GOT3 (cell line): ENCODE measurements at places on chromosomes 12 and 14.

GRCh38 chr12:29609431-29610215 is 112.1 kb upstream of the OVCH1 start:
- no peak for DNase-seq

DNA sequence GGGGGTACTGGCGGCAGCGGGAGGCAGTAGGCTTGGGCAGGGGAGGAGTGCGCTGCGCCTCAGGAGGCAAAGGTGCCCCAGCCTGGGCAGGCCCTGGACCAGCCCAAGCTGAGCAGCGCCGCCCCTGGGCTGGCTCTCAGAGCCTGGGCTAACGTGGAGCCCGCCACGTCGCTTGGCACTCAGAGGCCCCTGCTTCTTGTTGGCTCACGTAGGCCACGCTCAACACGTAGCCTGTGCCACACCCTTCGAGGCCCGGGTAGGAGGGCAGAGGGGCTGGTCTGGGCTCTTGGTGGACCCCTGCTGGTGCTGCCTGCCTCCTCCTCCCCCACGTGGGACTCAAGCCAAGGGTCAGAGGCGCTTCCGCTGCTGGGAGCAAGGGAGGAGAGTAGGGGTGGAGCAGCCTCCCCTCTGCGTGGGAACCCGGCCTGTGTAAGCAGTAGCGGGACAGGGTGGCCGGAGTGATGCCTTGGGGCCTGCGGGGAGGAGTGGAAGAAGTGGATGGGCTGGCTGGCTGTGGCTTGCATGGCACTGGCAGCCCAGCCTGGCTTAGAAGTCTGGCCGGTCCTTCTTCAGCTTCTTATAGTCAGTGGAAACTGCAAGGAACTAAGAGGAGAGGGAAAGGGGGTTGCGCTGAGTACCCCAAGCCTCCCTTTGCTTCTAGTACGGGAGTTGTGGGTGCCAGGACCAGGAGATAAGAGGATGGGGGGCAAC is 5.7 kb downstream of the SHMT2 start:
- no peak for DNase-seq

DNA sequence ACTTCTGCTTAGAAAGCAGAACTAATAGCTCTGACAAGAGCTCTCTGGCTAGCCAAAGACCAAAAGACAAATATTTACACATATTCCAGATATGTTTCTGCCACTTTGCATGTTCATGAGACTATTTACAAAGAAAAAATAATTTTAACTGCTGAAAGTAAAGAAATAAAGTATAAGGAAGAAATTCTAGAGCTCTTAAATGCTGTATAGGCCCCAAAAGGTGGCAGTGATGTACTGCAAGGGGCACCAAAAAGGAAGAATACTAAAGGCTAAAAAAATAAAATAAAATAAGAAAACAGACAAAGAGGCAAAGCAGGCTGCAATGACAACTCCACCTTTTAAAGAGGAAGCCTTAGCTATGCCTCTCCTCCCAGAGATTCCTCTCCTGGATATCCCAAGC is 23.0 kb downstream of the KLRK1 start:
- DNase-seq: no peak

DNA sequence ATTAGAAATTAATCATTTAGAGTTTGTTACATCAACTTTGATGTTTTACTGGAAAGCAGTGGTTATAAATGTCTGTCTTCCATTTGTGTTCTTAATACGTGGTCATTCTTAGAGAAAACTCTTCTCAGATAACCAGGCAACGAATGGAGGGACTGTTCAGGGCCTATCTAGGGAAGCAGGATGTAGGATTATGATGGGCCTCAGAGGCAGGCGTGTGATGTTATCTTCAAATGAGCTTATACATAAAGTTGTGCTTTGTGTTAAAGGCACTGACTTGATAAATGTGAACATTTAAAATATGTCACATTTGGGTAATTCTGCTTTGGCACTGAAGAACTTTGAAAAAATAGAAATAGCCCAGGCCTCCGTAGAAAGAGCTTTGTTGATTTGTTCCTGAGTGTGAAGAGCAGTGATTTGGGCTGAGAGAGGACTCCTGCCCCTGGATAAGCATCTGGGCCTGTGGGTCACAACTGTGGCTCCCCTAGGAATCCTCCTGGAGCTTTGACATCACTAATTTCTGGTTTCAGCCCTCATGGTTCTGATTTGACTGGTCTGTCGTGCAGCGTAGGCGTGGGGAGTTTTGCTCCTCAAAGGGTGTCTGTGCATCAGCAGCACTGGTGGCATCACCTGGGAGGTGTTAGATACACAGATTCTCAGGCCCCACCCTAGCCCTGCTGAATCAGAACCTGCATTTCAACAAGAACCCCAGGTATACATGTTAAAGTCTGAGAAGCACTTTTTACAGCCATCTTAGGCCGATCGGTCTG is 55.4 kb downstream of the SAMD4A start:
- DNase-seq: no peak

- no peak for DNase-seq
Measured at GRCh38 chr12:98053202-98053601, 462.2 kb upstream of the TMPO start.

DNA sequence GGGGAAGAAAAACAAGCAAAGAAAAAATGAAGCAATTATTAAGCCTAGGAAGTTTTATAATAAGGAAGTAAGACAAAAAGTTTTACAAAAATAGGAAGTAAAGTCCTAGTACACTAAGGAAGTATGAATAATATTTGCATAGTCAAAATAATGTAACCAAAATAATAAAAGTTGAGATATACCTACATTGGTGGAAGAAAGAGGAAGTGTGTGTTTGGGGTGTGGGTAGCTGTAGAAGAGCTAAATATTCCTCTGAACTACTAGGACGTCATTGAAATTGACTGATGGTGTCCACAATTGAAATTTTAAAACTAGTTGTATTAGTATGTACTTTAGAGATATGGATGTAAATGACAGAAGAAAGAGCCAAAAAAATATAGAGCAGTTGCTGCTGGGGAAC is 228.4 kb upstream of the OTX2 start:
- DNase-seq: no peak

GRCh38 chr12:125162489-125163028 is 97.3 kb downstream of the AACS start:
- DNase-seq: no peak

GRCh38 chr14:33909380-33910084 is 41.3 kb downstream of the EGLN3 start:
- no peak for DNase-seq

GRCh38 chr14:95338436-95338835 is 18.7 kb upstream of the CLMN start:
- DNase-seq: no peak

- DNase-seq: no peak
Measured at GRCh38 chr14:22640192-22640591, 4.0 kb downstream of the OR6J1 start.

- DNase-seq: no peak
Measured at GRCh38 chr12:3285570-3285969, 205.4 kb upstream of the PRMT8 start.

DNA sequence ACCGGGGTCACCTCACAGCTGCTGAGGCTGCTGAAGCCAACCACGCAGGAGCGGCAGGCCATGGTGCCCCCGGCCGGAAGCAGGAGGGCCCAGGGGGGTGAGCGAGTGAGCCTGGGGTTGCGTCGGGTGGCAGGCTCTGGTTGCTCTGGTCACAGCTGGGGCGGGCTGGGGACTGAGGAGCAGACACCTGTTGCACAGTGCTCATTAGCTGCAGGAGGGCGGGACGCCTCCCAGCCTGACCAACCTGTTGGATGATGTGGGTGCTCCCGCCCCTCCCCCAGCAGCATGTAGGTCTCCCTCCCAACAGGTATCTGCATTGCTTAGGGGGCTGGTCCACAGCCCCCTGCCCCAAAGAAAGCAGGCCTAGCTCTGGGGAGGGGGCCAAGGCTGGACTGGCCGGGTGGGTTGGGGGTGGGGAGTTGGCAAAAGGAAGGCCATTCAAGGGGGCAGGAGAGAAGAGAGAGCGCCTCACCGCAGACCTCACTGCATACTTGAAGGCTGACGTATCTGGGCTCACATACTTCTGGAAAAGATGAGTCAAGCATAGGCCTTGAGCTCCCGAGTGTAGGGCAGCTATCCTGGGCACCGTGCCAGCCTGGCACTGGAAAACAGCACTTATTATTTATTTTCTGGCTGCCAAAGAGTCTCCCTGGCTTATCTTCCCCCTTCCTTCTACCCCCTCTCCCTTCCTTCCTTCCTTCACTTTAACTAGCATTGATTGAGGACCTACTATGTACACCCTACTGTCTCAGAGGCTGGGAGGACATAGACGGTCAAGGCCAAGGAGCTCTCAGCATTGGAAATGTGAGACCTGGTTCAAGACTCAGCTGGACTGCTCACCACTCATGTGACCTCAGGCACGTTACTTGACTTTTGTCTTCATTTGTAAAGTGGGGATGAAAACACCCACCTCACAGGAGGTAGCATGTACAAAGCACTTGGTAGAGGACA is at the start of gene KRT80:
Gene KRT80 (minus strand): TSS at position 174 of the 951 bp plus-strand sequence. CDS start 112 bp downstream, at position 62.
- peak; percentile 70 for DNase-seq

- no peak for DNase-seq
Measured at GRCh38 chr14:89277203-89277602, 139.8 kb downstream of the FOXN3 start.

GRCh38 chr14:45089813-45090212 is 5.9 kb downstream of the PRPF39 start:
- no peak for DNase-seq

DNA sequence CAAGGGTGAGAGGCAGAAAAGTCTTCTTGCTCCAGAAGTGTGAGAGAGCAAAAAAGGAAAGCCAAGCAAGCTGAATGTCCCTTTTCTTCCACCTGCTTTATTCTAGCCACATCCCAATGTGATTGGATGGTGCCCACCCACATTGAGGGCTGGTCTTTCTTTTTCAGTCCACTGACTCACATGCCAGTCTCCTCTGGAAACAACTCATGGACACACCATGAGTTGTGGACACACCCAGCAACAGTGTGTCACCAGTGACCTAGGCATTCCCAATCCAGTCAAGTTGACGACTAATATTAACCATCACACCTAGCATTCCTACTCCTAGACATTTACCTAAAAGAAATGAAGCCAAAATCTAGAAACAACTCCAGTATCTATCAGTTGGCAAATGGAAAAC is 7.2 kb upstream of the DICER1 start:
- DNase-seq: no peak

DNA sequence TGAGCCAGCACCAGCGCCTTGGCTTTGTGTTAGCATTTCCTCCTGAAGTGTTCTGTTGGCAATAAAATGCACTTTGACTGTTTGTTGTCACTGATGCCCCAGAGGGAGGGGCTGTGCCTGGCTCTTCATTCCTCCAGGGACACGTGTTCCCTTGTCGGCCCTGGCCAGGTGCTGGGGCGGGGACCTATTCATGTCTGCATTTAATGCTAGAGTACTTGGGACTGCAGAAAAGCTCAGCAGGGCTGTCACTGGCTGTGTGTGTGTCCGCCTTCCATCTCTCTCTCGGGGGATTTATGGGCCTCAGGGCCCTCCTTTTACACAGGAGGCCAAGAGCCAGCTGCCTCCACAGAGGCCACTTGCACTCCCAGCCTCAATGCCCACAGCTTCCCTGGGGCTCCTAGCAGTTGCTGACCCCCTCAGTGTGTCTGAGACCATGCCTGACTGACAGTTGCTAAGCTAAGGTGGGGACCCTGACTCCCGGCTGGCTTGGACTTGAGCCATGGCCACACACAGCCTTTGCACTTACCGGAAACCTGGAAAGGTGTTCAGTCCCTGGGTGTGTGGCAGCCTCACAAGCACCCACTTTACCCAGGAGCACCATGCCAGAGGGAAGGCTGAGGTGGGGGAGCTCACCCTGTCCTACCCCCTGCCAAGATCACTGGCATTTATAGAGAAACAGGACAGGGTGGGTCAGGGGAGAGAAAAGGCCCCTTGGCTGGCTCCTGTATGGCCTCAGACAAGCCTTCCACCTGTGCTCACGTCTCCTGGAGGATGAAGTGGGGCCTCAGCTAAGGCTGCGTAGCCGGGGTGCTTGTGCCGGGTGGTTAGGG is 27.8 kb downstream of the HIP1R start:
- DNase-seq: no peak
